ENCODE measurements at places on chromosomes 3 and 15. TPM values are rescaled to one million over a fixed set of nuclear protein-coding genes. Genes with fewer than 3 reads are reported as not detected.

PPM1L gene
- total RNA-seq = 2.5 TPM

GOLGA8G gene
- total RNA-seq = not detected

TARS3 gene
- 9.2 TPM for total RNA-seq

TYRO3 gene
- 5.4 TPM for total RNA-seq

C3orf20 gene
- not detected for total RNA-seq

PPARG gene
- 20.1 TPM for total RNA-seq
